Activated naive CD4-positive, alpha-beta T cell treated with Interleukin-2 at 50 U/mL for 16 hours (primary cell): ENCODE measurements at places on chromosomes 16 and 17.

GRCh38 chr17:19513897-19514488 lies 19.7 kb upstream of the SLC47A1 start:
- DNase-seq, result peak; percentile 69

GRCh38 chr16:31200821-31201568 lies 1.6 kb downstream of the PYCARD start:
- peak; percentile 53 for DNase-seq

DNA sequence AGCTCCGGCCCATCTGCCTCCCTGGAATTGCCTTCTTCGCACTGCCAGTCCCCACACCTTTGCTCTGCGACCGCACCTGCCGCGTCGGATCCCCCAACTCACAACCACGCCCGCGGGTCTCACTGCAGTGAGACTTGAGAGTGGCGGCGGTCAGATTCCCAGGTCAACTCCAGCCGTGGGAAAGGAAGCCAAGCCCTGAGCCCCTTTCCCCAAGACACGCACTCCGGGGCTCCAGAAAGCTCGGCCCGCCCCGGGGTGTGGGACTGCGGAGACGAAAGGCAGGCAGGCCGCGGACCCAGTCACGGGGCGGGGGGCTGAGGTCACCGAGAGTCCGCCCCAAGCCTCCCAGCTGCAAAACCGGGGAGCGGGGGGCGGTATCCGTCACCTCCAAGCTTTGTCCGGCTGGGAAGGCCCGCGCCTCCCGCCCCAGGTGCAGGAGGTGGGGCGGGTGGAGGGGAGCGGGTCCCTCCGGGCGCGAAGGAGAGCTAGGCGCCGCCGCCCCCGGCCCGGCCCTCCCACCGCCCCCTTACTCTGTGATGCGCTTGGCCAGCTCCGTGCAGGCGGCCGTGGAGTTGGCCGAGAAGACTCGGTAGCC lies 615 bp downstream of the PRPSAP1 start:
- DNase-seq, result no peak

DNA sequence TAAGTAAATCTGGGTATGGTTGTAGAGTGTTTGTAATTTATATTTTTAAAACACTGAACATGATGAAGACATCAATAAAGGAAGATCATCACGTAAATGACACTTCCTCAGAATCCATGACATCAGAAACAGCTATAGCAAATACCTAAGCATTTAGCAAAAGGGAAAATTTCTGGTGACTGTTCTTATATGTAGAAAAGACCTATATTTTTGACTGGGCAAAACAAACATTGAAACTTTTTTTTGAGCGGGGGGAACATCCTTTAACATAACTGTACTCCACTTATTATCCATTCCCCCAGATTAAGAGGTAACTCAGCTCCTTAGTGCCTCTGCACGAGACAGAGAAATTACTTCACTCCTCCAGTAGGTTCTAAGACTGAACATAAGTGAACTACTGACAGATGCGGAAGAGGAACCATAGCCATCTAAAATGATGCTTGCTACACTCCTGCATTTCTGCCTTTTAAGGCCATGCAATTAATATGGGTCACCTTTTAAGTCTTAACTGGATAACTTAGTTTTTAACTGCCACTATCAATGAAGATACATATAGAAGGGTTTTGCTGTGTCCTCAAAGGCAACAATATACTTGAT lies 9.4 kb downstream of the CRYBA1 start:
- no peak for DNase-seq
